ENCODE measurements at places on chromosomes 6 and 20.
A peak's percentile ranks its signal among the peaks of the same experiment; 100 is the strongest.

DNA sequence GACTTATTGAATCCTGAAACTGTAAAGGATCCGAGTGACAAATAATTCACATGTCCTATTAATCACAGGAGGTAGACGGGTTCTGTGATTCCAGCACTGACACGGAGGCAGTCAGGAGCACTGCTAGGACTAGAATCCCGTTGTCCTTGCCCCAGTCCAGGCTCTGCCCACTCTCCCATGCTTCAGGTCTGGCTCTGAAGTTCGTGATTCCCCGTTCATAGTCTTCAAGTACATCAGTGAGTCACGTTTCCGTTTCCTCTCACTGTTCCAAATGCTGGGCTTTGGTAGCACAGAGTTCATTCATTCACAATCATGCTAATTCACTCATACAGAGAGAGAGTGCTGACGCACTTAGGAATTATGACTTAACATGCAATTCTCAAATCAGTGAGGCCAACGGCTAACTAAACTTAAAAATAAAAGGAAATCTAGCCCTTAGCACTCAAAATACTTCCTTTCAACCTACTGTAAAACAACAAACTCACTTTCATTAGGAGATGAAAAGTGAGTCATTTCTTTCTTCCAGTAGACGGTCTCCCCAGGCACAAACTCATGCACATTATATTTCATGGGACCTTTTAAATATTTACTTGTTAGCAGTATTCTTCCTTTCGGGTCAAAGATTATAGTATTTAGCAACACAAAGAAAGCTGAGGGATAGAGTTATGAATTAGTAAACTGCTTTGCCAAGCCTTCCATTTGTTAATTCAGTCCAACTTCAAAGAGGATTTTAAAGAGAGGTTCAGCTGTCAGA is 94.0 kb upstream of the NHSL1 start:
- peak; percentile 68 for DNase-seq

GRCh38 chr6:41332842-41333736 is 2.3 kb upstream of the NCR2 start:
- no peak for DNase-seq

GRCh38 chr6:128167552-128167951 is 266.7 kb upstream of the THEMIS start:
- no peak for DNase-seq

DNA sequence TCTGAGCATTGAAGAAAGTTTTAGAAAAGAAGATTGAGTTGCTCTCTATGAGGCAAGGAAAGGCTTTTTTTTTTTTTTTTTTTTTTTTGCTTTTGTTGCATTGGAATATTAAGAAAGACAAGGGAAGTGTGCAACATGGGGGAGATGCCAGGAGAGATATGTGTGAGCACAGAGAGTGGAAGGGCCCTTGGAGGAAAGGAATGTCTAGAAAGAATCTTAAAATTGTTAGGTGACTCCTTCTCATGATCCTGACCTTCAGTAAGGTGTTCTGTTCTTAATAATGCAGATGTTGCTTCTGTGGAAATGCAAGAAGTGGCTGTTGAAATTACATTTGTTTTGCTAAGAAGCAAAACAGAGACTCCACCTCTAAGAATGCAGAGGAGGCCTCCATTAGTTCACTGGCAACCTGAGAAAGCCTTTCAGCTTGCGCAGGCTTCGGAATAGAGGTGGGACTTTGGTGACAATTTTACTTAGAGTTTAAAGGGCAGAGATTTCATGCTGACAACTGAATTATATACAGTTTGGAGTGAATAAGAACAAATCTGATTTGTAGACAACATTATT is 118.0 kb upstream of the ASCC3 start:
- DNase-seq = no peak

DNA sequence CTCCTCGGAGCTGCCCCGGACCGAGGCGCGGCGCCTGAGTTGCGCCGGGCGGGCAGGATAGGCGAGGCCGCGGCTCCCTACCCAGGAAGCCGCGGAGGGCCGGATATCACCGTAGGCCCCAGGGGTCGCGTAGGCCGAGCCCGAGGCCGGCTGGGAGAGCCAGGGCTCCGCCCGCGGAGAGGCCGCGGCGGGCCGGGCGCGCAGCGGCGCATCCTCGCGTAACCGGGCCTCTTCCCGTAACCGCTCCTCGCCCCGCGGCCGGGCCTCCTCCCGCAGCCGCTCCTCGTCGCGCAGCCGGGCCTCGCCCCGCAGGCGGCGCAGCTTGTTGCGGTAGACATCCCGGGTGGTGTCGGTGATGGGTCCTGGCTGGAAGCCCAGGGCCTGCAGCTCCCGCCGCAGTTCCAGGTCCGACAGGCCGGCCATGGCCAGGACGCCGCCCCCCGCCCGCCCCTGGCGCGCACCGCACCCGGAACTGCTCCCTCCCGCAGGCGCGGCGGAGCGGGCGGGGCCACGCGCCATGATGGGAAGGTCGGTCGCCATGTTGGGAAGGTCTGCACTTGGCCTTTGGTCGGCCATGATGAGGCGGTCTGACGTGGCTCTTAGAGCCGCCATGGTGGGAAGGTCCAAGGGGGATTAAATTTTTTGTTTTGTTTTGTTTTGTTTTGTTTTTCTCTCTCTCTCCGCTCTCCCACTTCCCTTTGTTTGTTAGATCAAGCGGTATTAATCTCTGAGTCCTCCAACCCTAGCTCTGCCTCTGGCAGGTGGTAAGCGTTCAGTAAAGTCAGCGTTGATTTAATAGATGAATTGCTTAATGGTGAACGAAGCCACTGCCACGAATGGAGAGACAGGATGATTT is at the start of gene LEMD2:
TSS of gene LEMD2 (minus strand) at position 437 of the 856 bp plus-strand sequence. CDS start at position 423, 14 bp downstream.
- peak; percentile 97 for DNase-seq

DNA sequence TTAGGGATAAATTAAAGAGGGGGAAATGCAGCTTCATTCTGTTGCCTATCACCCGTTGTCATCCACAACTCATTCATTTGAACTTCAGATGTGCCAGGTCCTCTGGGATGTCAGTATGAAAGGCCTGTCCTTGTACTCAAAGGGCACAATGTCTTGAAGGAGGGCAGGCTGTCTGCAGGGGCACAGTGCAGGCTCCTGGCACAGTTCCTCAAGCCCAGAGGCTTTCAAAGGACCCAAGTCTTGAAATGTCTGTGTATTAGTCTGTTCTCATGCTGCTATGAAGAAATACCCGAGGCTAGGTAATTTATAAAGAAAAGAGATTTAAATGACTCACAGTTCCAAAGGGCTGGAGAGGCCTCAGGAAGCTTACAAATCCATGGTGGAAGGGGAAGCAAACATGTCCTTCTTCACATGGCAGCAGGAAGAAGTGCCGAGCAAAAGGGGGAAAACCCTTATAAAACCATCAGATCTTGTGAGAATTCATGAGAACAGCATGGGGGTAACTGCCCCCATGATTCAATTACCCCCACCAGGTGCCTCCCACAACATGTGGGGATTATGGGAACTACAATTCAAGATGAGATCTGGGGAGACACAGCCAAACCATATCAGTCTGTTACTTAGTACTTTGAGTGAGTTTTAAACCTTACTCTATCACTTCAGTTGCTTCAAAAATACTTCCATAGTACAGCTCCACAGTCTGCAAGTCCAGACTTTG is 9.4 kb downstream of the SNX9 start:
- no peak for DNase-seq

- DNase-seq = no peak
Observed at GRCh38 chr6:143596866-143597265, 80.9 kb upstream of the PHACTR2 start.

DNA sequence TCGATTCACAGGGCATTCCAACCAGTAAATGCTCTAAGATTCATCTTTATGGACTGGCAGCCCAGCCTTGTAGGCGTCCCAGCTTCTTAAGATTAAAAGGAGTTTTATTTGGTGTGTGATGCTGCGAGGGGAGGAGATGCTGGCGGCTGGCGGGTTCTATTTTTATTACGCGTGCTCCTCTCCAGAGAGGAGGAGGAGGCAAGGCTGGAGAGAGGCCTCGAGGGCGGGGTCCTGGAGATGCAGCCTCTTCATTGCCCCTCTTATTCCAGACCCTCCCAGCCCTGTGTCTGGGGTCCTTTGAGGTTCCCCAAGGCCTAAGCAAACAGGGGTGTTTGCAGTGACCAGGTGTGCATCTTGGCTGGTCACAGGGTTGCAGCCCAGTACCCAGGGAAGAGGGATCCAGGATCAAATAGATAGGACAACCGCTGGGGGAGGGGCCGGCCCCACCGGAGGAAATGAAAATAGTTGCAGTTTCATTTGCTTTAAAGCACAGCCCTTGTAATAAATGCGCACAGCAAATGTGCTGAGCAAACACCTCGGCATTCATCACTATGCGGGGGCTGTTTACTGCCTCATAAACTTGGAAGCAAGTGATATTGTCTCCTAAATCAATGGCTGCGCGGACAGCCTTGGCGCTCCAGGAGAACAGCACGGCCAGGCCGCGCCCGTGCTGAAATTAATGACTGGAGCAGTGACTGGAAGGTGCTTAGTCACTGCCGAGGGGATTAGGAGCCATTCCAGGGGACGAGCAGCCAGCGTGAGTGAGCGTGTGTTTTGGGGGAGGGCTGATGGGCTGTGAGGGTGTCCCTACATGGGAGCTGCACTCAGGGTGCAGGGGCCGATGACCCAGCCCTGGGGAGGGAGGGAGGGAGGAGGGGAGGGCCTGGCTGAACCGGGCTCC is 83.0 kb downstream of the TMEM242 start:
- no peak for DNase-seq

- DNase-seq = no peak
Observed at GRCh38 chr20:52200870-52201269, 9.3 kb upstream of the ZFP64 start.

DNA sequence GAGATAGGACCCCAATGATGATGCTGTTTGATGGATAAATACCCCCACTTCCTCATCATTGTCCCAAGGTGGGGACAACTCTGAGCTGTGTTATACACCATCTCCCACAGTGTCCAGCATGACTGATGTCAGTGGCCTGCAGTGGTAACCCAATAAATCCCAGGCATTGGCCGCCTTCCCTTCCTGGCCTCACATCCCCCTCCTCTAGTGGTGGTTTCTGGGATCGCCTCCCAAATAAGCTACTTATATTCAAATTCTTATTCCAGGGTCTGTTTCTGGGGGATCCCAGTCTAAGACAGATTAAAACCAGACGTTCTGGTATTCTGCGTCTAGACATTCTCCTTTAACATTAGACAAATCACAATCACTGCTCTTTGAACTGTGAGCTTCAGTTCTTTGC is 90.6 kb downstream of the SCP2D1 start:
- DNase-seq = no peak

GRCh38 chr6:161924516-161925116 is 650.8 kb upstream of the AGPAT4 start:
- DNase-seq = no peak

- no peak for DNase-seq
Observed at GRCh38 chr6:89999154-89999553, 104.9 kb downstream of the GJA10 start.

DNA sequence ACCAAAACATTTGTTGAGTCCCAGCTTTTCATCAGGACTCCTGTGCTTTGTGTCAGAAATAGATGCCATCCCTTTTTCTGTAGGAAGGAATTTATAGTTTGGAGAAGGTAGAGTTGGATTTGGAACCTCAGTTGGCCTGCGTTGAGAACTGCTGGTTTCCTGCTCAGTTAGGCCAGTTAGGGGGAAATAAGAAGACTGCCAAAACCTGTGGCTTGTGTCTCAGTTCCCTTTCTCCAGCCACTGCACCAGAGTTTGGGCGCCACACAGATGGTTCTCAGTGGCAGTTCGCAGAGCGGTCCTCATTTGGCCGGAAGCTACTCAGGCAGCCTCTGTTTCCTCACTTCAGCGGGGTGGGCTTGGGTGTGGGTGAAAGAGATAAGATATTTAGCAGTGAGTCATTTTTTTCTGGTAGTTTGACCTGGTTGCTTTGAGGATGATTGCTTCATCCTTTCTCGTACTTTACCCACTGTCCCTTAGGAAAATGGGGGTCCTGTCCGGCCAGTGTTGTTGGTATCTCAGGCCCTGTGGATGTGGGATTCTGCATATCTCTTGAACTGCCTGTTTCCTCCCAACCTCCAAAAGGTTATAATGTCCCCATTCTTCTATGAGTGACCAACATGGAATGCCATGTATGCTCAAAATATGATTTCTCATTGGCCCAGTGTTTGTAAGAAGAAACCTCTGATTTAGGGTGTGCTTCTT is 53.7 kb downstream of the JARID2 start:
- DNase-seq = no peak

Measured in activated effector memory CD4-positive, alpha-beta T cell treated with anti-CD3 and anti-CD28 coated beads, Interleukin-2, amount 50 U/mL, for 16 hours (primary cell).